Stimulated activated CD4-positive, alpha-beta T cell treated with anti-CD3 and anti-CD28 coated beads, Interleukin-1b, Interleukin-23, amount 100 ng/mL, for 1 hour (primary cell): ENCODE measurements at places on chromosomes 5 and 9.

DNA sequence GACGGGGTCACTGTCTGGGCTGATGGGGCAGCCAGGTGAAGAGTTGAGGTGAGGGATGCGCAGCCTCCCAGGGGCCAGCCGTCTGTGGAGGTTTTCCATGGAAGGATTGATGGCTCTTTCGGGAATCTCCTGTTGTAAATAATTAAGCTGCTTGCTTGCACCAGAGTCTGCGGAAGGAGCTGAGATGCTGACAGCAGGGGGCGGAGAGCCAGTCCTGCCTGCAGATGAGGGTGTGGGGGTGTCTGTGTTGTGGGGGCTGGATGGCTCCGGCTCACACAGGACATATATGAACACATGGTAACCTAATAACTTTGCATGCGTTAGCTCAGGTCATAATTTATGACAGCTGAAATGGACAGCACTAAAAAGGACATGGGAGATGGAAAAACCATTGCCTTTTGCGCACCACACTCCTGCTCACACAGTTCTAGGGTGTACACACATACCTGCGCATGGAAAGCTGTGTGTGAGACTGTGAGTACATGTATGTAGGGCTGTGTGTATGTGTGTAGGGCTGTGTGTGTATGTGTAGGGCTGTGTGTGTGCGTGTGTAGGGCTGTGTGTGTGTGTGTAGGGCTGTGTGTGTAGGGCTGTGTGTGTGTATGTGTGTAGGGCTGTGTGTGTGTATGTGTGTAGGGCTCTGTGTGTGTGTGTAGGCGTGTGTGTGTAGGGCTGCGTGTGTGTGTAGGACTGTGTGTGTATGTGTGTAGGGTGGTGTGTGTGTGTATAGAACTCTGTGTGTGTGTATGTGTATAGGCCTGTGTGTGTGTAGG is 36.8 kb upstream of the SEMA4D start:
- DNase-seq, result no peak

DNA sequence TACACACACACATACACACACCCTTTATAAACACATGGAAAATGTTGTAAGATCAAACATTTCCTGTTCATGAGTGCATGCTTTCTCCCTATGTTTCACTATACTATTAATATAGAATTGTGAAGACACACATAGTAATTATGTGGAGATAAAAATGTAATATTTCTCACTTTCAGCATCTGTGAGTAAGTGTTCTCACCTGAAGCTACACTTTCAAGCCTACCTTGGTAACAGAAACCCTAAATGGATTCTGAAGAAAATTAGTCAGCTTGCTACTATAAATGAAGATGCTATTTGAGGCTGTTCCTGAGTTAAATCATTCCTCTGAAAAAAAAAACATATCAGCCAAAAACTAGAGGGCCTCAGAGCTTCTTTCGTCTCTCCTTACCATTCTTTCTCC is 81.1 kb upstream of the GNA14 start:
- DNase-seq, result no peak

DNA sequence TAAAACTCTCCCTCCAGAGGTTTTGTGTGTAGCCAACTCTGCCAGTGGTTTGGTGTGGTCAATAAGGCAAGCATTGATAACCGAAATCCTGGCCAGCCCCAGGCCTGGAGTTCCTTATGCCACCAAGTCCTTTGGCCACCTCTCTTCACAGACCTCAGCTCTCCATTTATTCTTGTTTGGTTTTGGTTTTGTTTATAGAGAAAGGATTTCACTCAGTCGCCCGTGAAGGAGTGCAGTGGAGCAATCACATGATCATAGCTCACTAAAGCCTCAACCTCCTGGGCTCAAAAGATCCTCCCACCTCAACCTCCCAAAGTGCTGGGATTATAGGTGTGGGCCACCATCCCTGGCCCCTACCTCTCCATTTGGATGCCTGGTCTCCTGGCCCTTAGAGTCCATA is 55.4 kb upstream of the PPARGC1B start:
- DNase-seq, result no peak

DNA sequence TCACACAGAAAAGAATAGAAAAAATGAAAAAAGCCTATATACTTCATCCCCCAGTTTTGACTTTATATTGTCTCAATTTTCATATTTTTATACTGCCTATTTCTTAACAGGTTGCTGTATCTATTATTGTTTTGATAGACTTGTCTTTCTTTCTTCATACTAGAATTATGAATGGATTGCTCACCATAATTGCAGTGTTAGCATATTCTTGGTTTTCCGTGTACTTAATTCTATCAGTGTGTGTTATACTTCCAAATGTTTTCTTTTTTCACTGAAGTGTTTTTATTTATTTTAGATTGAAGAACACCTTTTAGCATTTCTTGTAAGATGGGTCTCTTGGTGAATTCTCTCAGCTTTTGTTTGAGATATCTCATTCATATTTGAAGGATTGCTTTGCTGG is 38.7 kb downstream of the MTRR start:
- no peak for DNase-seq

DNA sequence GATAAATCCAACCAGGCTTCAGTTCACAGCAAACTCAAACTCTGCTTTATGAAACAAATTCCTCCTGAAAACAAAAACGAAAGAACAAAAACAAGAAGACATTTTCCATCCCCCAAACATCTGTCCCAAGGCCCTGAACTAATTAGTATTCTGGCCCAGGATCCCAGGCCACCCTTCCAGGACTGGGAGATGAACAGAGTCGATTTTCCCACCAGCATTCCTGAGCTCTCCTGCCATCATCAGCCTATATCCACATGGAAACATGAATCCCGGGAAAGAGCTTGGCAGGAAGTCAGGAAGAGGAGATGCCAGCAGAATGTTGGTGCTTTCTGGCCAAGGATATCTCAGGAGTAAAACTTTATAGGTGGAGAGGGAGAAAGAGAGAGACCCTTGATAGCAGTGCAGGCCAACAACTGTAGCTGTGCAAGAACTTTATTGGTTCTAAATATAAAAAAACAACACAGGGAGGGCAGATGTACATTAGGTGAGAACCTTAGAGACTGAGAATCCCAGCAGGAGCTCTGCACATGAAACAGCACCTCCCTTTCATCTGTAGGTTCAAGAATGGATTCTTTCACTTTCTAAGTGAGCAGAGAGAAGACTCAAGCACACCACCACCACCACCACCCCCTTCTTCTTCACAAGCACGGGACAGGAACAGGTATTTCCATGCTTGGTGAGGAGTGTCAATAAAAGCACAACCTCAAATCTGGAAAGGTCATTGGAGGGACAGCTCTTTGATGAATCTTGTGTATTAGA is 190.7 kb upstream of the TAS2R1 start:
- no peak for DNase-seq

DNA sequence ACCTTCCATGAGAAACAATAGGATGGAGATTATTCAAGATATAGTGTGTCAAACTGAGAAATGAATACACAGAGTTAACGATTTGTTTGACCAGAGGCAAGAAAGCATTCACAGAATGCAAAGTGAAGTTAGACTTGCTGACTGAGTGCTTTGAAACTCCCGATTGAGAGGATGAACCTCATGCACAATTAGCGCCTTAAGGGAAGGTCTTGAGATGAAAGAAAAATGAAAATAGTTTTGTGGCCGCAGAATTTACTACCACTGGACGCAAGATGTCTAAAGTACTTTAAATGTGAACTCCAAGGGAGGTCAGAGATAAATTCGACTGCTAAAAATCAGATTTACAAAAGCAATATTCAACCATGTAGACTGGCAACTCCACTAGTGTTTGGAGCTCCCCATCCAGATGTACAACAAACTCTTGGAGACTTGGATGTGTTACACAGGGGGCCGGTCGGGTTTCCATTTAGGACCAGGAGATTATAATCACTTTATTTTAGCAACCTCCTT is 707 bp upstream of the RIMOC1 start:
- no peak for DNase-seq

- no peak for DNase-seq
Observed at GRCh38 chr5:152462021-152462721, 57.1 kb upstream of the NMUR2 start.

DNA sequence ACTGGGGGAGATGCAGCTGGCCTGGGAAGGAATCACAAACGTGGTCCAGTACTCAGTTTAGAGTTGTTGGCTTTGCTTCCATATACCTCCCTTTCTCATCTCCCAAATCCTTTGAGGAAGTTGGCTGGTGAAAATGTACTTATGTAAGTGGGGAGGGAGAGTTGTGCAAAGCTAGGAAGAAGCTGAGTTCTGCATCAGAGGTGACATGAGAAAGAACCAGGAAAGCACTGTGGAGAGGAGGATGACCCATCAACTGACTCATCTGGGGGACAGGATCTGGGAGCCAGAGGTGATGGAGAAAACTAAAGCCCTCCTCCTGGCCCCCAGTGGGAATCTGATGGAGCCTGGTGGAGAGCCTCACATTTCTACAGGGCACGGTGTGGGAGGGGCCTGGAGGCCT is 16.2 kb downstream of the KCNMB1 start:
- DNase-seq, result no peak

- DNase-seq, result no peak
Observed at GRCh38 chr5:6757414-6757969, 44.3 kb downstream of the TENT4A start.

DNA sequence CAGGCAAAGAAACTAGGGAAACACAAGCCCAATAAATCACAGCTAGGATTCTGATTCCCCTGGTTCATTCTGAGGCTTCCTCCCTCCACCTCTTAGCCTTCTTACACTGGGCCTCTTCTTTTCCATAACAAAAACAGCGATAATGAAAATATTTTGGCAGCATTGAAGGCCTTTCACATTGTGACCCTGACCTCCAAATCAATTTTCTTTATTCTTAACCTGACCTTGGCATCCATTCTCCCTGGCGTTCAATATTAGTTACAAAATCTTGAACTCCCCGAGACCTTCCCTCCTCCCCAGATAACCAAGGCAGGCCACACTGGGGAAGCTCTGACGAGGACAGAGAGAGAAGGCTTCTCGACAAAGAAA is 399.9 kb downstream of the ZSWIM6 start:
- no peak for DNase-seq

DNA sequence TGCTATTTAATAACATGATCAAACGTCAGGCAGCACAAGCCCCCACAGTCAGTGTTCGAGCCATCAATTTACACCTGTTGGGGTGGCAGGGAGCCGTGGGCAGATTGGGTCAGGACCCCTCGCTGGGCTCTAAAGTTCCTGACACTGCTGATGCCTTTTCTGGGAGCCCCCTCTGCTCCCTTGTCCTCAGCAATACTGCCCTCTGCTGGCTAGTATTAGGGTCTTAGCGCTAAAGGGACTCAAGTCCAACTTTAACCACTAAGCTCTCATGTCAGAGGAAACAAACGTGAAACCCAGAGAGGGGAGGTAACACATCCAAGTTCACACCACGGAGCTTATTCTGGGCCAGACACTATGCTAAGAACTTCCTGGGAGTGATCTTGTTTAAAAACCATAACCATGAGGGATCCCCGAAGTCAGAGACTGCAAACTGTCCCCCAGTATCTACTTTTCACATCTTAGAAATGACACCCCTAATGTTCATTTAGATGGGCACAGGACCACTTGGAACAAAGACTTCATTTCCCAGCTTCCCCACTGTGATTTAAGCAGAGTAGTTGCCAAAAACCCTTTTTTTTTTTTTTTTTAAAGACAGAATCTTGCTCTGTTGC is 20.4 kb downstream of the ANKS6 start:
- no peak for DNase-seq

- DNase-seq, result no peak
Observed at GRCh38 chr5:65125591-65126541, 355.9 kb downstream of the ADAMTS6 start.

GRCh38 chr5:95823738-95824609 is 1.4 kb upstream of the GLRX start:
- DNase-seq, result no peak

- DNase-seq, result no peak
Observed at GRCh38 chr9:110602281-110602680, 22.7 kb upstream of the SVEP1 start.

GRCh38 chr5:150398722-150399523 is 13.8 kb downstream of the CD74 start:
- no peak for DNase-seq

- no peak for DNase-seq
Observed at GRCh38 chr9:73067074-73067473, 84.6 kb upstream of the ANXA1 start.

DNA sequence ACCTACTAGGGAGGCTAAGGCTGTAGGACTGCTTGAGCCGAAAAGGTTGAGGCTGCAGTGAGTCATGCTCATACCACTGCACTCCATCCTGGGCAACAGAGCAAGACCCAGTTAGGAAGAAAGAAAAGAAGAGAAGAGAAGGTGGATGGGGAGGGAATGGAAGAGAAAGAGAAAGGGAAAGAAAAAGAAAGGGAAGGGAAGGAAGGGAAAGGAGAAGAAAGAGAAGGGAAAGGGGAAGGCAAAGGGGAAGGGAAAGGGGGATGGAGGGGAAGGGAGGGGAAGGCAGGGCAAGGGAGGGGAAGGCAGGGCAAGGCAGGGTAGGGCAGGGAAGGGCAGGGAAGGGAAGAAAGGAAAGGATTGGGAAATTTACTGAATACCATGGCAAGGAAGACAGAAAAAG is 157.0 kb downstream of the ACTL7B start:
- DNase-seq, result no peak

- DNase-seq, result no peak
Observed at GRCh38 chr5:15452781-15453180, 47.2 kb upstream of the FBXL7 start.

- no peak for DNase-seq
Observed at GRCh38 chr5:57488215-57488955, 5.8 kb upstream of the ACTBL2 start.

GRCh38 chr9:120161776-120162175 is 418.2 kb downstream of the CDK5RAP2 start:
- DNase-seq, result no peak

DNA sequence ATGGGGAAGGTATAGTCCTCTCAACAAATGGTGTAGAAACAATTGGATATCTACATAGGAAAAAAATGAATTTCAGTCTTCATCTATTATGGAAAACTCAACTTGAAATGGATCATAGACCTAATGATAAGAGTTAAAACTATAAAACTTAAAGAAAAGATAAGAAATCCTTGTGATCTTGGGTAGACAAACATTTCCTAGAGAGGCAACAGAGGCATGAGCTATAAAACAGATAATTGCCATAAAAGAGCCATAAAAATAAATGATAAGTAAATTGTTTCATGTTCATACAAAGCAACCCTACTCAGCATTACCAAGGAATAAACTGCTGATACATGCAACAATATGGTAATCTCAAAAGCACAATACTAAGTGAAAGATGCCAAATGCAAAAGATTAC is 76.2 kb downstream of the SNX18 start:
- DNase-seq, result no peak

- DNase-seq, result no peak
Observed at GRCh38 chr9:92970467-92970923, 23.2 kb downstream of the FGD3 start.

GRCh38 chr5:139205124-139205523 is 7.0 kb upstream of the SIL1 start:
- DNase-seq, result no peak

DNA sequence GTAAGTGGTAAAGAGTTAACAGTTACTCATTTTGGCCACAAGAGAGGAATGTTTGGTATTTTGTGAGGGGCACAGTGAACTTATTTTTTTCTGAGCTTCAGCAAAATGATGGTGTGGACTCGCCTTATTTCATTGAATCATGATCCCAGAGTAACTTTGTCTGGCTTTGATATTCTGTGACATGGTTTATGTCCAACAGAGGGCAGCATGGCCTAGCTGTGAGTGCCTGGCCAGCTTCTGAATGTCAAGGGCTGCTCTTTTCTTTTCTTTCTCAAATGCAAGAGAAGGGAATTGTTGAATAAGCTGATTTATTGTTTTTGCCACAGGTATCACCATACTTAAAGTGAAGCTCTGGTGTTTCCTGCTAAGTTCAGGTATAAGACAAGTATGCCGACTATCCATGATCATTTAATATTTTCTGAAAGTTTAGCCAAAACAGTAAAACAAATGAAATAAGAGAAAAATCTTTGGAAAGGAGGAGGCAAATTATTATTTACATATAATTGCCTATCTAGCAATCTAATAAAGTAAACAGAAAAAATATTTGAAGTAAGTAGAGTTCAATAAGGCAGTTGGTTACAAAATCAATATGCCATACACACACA is 31.7 kb downstream of the MRPL22 start:
- no peak for DNase-seq
